Hepatic stellate cell (primary cell): ENCODE measurements at places on chromosomes 7 and 10.

- no peak for DNase-seq
These were observed 71.8 kb upstream of the VWDE start for GRCh38 chr7:12475362-12476063.

DNA sequence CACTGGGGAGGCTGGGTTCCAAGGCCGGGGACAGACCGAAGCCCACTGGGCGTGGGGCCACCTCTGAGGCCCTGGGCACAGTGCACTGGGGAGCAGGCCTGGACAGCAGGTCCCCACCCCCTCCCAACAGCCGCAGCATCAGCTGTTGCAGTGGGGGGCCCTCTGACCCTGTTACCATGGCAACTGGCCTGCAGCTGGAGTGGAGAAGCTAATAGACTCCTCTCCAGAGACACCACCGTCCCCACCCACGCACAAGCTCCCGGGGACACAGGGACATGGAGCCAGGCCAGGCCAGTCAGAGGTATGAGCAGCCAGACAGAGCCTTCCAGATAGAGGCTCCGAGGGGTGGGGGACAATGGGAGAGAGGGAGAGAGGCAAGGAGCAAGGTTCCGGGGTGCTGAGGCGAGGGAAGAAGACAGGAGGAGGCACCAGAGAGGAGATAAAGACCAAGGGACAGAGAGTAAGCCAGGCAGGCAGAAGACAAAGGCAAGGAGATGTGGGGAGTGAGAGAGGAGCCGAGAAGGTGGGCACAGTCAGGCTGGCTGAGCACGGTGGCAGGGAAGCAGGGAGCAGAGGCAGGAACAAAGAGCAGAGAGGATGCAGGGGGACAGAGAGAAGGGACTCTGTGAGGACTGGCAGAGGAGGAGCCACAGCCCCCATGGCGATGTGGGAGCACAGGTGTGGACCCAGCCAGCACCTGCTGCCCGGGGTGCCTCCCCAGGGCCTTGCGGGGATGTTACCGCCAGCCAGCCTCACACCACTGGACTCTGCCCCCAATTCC, 6.7 kb downstream of the KCNH2 start:
- no peak for DNase-seq

GRCh38 chr10:73923935-73924598, 13.1 kb downstream of the PLAU start:
- no peak for DNase-seq

GRCh38 chr10:44190541-44190940, 194.4 kb downstream of the CXCL12 start:
- DNase-seq, result no peak

- DNase-seq, result no peak
These were observed 76.3 kb downstream of the COL13A1 start for GRCh38 chr10:69878038-69878437.

- DNase-seq, result no peak
These were observed 7.9 kb upstream of the FAM170B start for GRCh38 chr10:49141541-49142332.

- DNase-seq, result peak; percentile 60
These were observed 23.5 kb upstream of the PDE1C start for GRCh38 chr7:32093415-32094408.

GRCh38 chr7:141045842-141046620, 27.8 kb upstream of the TMEM178B start:
- DNase-seq, result peak; percentile 52

DNA sequence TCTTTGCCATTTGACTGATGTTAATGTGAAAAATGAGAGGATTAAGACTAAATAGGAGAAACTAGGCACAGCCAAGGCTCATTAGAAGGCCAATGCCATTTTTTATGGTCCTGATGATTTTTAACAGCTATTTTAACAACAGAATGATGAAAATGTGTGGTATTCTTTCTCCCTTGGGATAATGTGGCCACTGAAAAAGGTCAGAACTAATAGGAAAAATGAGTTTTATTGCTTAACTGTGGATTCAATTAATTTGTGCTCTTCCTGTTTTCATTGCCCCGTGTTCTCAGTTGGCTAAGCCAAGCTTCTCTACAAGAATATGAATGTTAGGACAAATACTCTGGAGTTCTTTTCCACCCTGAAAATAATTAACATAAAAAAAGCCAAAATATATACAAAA, 56.6 kb downstream of the BMPER start:
- DNase-seq, result no peak

- DNase-seq, result no peak
These were observed at the start of gene KCNIP2 for GRCh38 chr10:101843032-101844021. KCNIP2 (minus strand) TSS chr10:101843800; CDS start chr10:101843568, 232 bp downstream.

- DNase-seq, result no peak
These were observed 553.3 kb downstream of the HTR7 start for GRCh38 chr10:90304533-90304932.

DNA sequence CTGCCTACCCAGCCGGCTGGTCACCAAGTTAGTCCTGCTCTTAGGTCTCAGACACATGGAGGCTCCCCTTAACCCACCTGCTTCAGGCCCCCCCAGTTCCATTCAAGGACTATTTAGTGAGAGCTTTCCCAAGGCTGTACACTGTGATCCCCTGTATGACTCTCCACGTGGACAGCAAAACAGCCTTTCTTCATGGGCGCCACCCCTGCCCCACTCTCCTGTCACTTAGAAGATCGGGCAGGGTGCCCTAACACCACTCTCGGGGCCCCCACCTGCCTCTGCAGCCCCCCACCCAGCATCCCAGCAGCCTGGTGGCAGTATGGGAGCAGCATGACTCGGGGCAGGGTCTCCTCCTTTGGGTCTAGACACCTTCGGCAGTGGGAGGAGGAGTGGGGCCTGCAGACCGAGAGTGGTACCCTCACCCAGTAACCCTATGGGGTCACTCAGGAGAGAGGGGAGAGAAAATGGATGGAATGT, 116.6 kb downstream of the PTPN20 start:
- DNase-seq, result no peak

DNA sequence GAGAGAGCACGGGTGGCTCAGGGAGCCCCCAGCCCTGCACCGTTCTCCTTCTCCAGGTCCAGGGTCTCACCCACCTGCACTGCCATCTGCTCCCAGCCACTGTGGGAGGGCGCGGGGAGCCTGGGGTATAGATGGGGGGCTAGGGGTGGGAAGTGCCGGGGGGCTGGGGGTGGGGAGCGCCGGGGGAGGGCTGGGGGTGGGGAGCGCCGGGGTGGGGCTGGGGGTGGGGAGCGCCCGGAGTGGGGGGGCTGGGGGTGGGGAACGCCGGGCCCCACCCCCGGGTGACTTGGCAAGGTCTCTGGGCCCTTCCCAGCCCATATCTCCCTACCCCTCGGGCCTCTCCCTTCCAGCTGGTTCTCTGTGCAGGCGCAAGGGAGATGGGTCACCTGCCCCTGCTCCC, at the start of gene GRIFIN:
Gene GRIFIN, minus strand, starts transcription at position 101 of the 400 bp plus-strand sequence. Its CDS starts 15 bp downstream, at position 86.
- no peak for DNase-seq

DNA sequence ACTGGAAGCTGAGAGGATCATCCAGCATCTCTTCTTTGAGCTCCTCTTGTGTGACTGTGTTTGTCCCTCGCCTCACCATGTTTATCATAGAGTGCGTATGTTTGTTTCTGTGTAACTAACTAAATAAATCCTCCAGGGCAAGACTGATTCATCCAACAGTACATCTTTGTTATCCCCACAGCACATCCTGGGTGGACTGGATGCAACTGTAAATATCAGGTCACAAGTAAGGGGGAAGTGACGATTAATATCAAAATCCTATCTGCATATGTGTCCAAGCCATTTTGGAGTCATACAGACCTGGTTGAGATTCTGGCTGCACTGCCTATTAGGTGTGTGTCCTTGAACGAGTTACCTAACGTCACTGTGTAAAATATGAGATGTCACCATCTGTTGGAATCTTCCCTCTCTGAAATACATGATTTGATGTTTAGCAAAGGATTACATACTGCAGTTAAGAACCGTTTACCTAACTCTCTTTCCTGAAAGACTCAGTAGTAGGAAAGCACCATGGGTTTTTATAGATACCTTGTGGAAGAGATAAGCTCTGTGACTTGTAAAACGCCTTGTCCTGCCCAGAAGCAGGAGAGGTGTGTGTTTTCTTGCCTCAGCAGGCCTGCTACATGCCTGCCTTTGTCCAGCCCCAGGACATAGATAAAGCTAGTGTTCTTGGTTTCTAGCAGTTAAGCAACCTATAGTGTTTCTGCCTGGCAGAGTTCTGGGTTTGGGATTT, 25.8 kb downstream of the WBP1L start:
- DNase-seq, result no peak

DNA sequence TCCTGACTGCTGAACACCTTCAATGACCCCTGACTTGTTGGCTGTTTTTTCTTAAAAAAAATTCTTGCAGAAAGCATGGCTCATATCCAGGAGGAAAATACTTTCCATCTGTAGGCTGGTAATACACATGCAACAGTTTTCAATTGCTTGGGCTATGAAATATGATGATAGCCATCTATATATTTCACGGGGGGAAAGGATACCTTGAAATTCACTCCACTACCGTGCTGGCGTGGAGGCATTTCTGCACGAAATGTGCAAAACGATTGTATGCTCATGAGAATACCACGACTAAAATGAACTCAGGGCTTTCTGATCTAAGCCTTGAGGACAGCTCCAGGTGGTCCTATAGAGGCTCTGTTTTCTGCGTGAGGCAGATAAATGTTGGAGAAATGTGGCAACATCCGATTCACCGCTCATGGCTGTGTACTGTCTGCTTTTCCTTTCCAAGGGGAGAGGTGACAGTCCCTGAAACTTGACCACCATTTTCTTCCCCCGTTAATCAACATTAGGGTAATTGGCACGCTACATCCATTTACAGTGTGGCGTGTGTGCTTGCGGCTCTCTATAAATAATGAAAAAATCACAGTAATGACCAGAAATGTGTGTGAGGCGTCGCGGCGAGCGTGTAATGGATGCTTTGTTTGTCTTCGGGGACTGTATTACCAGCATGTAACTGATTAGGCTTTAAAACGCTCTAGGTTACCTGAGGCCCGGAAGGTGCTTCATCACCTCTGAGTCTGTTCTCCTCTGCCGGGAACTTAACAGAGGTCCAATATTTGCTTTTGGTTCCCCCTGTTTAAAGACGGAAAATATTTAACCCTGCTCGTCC, 12.8 kb upstream of the CARD11 start:
- no peak for DNase-seq

GRCh38 chr7:128022631-128023532, 8.4 kb downstream of the LRRC4 start:
- peak; percentile 46 for DNase-seq

- DNase-seq, result no peak
These were observed 167.4 kb downstream of the TMEM26 start for GRCh38 chr10:61285749-61286148.

- DNase-seq, result no peak
These were observed 40.9 kb upstream of the MET start for GRCh38 chr7:116630932-116631671.

- no peak for DNase-seq
These were observed 3.2 kb upstream of the BLOC1S2 start for GRCh38 chr10:100289641-100290040.

DNA sequence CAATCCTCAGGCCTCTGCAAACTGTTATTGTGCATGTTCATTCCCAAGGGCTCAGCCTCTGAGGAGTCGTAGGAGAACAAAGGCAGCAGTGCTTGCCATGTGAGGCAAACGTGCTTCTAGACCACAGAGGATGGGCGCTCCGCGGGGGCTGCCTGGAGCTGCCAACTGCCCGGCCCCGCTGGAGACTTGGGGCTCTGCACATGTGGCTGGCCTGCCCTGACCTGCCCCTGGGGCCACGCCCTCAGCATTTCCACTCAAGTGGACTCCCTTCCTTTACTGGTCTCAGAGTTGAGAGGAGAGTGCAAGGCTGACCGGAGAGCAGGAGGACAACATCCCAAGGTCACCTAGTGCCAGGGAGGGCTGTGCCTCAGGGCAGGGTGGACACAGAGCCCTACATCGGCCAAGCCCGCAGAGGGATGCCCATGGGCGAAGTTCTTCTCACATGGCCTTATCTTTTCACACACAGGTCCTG, 222.3 kb upstream of the ZNF32 start:
- DNase-seq, result no peak

- DNase-seq, result no peak
These were observed 74.2 kb downstream of the DNAJB6 start for GRCh38 chr7:157410831-157411556.

GRCh38 chr10:27258838-27259812, 18.5 kb upstream of the ACBD5 start:
- no peak for DNase-seq
